Calu3 (cell line): ENCODE measurements at places on chromosomes 13 and 19. TPM values are rescaled to one million over a fixed set of nuclear protein-coding genes. Genes with fewer than 3 reads are reported as not detected.

The GRIN3B gene
- not detected in 2 replicates for total RNA-seq

The SULT2A1 gene
- not detected in 2 replicates for total RNA-seq

DNA sequence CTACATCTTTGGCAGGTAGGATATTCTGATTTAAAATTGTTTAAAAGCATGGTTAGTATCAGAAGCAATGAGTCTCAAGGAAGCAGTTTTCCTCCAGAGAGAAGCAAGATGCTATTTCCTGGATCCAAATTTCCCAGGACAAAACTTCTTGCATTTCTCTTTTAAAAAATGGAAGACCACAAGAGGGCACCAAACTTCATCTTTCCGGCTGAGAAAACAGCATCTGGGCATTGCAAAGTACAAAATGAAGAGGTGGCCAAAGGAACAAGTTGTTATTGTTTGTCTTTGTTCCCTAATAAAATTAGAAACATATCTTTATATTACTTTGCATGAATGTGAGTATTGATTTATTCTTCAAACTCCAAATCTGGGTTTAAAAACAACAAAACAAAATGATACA is 60.0 kb upstream of the LRCH1 start:
- DNase-seq: peak; percentile 27
- no peaks in the 10 kb centered on the region for H3K36me3 ChIP-seq
- H3K4me3 ChIP-seq: no peak overlapping the region
- H3K27me3 ChIP-seq: peaks cover 26% of the 10 kb centered on the region
- no peak overlapping the region for H3K27ac ChIP-seq

DNA sequence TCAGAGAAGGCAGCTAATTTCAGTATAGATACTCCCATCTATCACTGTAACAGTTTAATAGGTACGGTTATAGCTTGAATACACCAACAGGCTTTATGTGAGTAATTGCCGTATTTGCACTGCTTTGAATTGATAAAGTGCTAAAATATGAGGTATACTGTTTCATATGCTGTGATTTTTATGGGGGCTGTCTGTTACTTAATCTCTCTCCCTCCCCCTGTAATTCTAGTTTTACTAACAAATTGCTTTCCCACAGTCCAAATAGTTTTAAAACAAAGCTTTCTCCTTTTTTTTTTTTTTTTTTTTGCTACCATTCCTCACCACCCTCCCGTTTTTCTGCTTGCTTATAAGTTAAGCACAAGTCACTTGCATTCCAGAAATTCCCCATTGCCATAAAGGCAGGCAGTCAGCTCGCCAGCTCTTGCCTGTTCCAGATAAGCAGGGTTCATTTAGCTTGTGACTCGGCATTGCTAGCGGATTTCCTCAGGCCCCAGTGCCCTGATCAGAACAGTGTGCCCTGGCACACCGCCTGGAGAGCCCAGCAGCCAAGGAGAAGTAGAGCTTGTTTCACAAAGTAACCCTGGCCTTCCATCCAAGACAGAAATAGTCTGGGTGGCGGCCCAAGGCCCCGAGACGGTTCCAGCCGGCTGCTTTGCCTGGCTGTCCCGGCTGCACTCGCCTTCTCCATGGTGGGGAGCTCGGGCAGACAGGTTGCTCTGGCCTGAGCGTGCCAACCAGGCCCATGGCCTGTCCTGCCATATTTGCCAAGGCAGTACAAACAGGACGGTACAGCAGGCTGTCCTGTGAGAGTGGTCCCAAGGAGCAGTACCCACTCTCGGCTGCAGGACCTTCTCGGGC is 43.5 kb upstream of the NPAS1 start:
- H3K36me3 ChIP-seq: peaks cover 19% of the 10 kb centered on the region
- DNase-seq: peak; percentile 73
- peak overlapping the region; percentile 4 for H3K4me3 ChIP-seq
- H3K27me3 ChIP-seq: no peaks in the 10 kb centered on the region
- peak overlapping the region; percentile 21 for H3K27ac ChIP-seq
- peaks cover 33% of the 10 kb centered on the region for H3K4me1 ChIP-seq

GRCh38 chr13:21326155-21327031 is 132.7 kb downstream of the ZDHHC20 start:
- H3K4me1 ChIP-seq: peaks cover 8% of the 10 kb centered on the region
- peak overlapping the region; percentile 14 for H3K27ac ChIP-seq
- H3K36me3 ChIP-seq: peaks cover 7% of the 10 kb centered on the region
- peak; percentile 30 for DNase-seq
- H3K4me3 ChIP-seq: peak overlapping the region; percentile 71
- no peaks in the 10 kb centered on the region for H3K27me3 ChIP-seq

DNA sequence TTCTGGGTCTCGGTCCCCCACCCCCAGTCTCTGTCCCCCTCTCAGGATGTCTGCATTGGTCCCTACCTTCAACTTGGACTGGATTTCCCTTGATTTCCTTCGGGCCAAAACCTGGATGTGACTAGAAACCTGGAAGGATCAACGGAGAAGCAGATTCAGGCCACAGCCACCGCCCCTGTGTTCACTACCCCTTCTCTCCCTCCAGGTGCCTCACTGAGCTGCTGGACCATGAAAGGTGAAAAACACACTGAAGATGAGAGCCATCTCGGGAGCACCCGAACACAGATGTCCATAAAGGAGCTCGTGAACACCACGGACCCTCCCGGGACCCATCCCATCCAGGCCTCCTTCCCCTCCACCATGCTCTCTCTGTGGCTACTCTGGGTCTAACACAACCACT is 5.0 kb downstream of the TEAD2 start:
- H3K4me1 ChIP-seq: peaks cover 21% of the 10 kb centered on the region
- DNase-seq: no peak
- no peak overlapping the region for H3K27ac ChIP-seq

DNA sequence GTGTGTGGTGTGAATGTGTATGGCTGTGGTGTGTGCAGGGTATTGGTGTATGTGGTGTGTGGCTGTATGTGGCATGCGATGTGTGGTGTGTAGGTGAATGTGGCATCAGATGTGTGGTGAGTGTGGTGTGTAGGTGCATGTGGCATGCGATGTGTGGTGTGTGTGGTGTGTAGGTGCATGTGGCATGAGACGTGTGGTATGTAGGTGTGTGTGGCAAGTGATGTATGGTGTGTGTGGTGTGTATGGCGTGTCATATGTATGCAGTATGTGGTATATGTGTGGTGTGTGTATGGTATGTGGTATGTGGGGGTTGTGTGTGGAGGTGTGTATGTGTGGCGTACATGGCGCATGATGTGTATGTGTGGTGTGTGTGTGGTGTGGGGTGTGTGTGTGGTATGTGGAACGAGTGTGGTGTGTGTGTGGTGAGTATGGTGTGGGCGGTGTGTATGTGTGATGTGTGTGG is 63.4 kb downstream of the PEPD start:
- H3K36me3 ChIP-seq: no peaks in the 10 kb centered on the region
- H3K27ac ChIP-seq: no peak overlapping the region
- no peaks in the 10 kb centered on the region for H3K27me3 ChIP-seq
- no peak for DNase-seq
- no peak overlapping the region for H3K4me3 ChIP-seq

- H3K4me1 ChIP-seq: peaks cover 20% of the 10 kb centered on the region
- no peak overlapping the region for H3K27ac ChIP-seq
- no peak for DNase-seq
- H3K4me3 ChIP-seq: no peak overlapping the region
Measured at GRCh38 chr13:41236369-41236768, 27.0 kb downstream of the MTRF1 start.

DNA sequence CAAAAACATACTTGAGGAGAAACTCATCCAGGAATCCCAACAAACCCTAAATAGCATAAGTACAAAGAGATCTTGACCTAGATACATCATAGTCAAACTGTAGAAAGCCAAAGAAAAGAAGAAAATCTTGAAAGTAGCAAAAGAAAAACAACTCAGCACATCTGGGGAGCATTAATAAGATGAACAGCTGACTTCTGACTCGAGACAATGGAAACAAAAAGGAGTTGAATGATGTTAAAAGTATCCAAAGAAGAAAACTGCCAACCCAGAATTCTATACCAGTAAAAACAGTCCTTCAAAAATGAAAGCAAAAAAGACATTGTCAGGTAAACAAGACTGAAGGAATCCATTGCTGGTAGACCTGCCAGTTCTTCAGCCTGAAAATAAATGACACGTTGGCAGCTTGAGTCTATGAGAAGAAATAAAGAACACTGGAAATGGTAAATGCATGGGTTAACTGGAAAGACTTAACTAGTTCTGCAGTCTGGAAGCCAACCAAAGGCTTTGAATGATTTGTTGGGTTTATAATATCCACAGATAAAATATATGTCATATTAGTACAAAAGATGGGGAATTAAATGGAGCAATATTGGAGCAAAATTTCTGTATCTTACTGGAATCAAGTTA is 46.8 kb downstream of the TSSK6 start:
- peaks cover 36% of the 10 kb centered on the region for H3K36me3 ChIP-seq
- DNase-seq: no peak
- H3K27ac ChIP-seq: no peak overlapping the region
- H3K4me3 ChIP-seq: no peak overlapping the region

DNA sequence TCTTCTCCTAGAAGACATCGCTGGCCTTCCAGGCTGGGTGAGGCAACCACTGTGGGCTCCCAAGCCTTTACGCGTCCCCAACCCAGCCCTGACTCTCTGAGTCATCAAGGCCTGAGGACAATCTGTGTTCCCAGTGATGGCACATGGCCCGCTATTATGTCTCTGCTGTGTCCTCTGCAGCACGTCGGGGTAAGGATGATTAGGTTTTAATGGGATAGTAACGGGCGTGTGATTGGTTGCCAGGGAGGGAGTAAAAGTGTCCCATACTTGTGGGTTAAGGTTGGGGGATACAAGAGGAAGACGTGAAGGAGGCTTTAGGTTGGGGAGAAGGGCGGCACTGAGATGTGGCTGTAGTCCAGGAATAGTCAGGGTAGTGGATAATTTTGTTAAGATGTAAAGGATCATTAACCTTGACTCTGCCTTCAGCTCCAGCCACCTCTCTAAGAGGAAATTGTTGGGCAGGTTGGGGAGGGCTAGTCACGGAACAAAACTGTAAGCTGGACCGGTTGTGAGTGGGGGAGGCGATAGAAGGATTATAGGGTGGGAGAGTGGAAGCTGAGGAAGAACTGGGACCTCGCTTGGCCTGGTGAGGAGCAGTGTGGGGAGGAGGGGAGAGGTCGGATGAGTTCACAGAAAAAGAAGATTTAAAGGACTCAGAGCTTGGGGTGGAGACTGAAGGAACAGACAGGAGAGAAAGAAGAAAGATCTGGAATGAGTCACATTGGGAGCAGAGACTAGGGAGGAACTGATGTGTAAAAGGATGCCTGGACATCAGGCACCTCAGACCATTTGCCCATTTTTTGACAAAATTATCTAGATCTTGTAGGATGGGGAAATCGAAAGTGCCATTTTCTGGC is 27.9 kb upstream of the IGFL1 start:
- H3K27ac ChIP-seq: no peak overlapping the region
- H3K36me3 ChIP-seq: peaks cover 2% of the 10 kb centered on the region
- no peak for DNase-seq
- H3K27me3 ChIP-seq: peaks cover 75% of the 10 kb centered on the region

- no peak overlapping the region for H3K27ac ChIP-seq
- DNase-seq: no peak
- peaks cover 17% of the 10 kb centered on the region for H3K4me1 ChIP-seq
- no peaks in the 10 kb centered on the region for H3K27me3 ChIP-seq
- H3K4me3 ChIP-seq: no peak overlapping the region
- H3K36me3 ChIP-seq: peaks cover 42% of the 10 kb centered on the region
Measured at GRCh38 chr19:18342090-18342632, 1.8 kb downstream of the PGPEP1 start.

GRCh38 chr13:35979361-35979951 is 151.7 kb downstream of the DCLK1 start:
- H3K36me3 ChIP-seq: no peaks in the 10 kb centered on the region
- no peaks in the 10 kb centered on the region for H3K4me1 ChIP-seq
- H3K27ac ChIP-seq: no peak overlapping the region
- DNase-seq: no peak

GRCh38 chr19:12580180-12580694 is 29.0 kb upstream of the ZNF564 start:
- no peaks in the 10 kb centered on the region for H3K4me1 ChIP-seq

- no peaks in the 10 kb centered on the region for H3K27me3 ChIP-seq
- no peak for DNase-seq
- no peaks in the 10 kb centered on the region for H3K4me1 ChIP-seq
- no peak overlapping the region for H3K4me3 ChIP-seq
- H3K27ac ChIP-seq: no peak overlapping the region
Measured at GRCh38 chr13:60467098-60467497, 70.1 kb downstream of the TDRD3 start.
